T-cell (primary cell): ENCODE measurements at places on chromosomes 2 and 18.

DNA sequence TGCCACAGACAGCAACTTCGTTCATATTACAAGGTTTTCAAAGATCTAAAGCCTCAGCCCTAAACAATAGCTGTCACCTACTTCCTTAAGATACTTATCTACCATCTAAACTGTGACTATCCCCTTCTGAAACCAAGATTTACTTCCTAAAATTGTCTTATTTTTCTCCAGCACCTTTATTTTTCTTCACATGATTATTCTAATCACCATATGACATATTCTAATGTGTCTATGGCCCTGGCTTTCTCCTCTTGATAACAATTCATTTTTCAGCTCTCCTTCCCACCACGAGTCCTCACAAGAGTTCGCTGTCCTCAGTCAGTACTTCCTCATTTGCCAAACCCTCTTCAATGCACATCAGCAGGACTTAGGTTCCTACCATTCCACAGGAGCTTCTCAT is 53.9 kb downstream of the RTTN start:
- no peak for DNase-seq

GRCh38 chr2:239935789-239936758 is 89.1 kb downstream of the NDUFA10 start:
- DNase-seq = no peak

- DNase-seq = no peak
Measured at GRCh38 chr2:34372967-34373366, 773.9 kb upstream of the FAM98A start.

- no peak for DNase-seq
Measured at GRCh38 chr2:20157193-20157891, 67.6 kb downstream of the SDC1 start.

DNA sequence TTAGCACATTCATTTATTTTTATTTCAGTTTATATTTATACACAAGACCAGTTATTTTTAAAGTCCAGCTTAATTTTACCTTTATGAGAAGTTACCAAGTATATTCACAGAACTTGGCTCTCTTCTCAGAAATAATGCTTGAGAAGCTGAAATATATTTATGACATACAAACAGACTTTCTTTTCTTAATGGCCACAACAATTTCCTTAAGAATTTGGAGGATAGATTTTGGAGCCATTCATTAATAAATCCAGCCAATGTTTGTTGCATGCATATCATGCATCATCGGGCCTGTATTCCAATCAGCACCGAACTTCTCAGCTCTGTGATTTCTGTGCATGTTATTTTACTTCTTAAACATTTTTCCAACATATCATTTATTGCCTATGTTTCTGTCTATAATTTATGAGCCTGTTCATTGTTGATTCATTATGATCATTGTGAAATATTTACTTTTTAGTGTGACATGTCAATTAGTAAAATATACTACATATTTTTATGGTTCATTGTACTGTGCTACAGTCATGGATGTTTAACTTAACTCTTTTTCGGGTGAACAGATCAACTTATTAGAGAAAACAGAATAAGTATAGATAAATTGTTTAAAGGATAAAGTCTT is 3.5 kb downstream of the GULP1 start:
- no peak for DNase-seq

GRCh38 chr2:70247364-70248180 is 856 bp downstream of the TIA1 start:
- no peak for DNase-seq

DNA sequence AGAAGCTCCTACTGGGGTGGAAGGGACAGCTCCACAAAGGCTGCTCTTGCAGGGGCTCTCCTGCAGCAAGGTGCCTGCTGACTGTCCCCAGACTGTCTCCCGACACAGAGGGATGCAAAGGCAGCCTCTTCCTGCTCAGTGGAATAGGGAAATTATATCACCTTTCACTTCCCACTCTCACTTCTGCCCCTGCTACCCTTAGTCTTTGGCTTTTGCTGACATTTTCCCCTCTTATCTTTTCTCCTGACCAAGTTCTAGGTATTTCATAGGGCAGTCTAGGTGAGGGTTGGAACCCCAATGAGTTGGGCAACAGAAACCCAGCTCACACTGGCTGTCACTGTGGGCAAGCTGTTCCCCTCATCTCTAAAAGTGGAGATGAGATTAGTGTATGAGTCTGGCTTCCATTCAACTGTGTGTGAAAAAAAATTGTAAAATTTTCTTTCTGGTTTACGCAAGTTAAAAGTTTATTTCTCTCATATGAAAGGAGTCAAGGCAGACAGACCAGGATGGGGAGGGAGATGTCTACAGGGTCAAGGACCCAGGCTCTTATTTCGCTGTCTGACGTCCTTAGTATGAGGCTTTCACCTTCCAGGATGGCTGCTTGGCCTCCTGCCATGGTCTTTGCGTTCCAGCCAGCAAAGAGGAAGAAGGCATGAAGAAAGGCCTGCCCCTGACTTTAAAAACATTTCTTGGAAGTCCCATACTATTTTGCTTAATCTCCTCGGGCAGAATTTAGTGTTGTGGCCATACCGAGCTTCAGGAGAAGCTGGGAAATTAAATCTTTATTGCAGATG is 7.5 kb upstream of the MOCOS start:
- DNase-seq = no peak

DNA sequence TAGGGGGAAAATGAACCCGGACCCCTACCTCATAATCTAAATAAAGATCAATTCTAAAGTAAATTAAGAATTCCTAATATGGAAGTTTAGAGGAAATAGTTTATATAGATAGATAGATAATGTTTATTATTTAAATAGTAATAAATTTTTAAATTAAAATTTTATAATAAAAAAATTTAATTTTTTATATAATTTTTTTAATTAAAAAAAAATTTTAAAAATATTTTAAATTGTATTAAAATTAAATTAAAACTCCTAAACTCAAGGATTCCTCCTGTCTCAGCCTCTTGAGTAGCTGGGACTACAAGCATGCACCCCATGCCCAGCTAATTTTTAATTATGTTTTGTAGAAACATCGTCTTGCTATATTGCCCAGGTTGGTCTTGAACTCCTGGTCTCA is 186.9 kb upstream of the VRK2 start:
- no peak for DNase-seq

DNA sequence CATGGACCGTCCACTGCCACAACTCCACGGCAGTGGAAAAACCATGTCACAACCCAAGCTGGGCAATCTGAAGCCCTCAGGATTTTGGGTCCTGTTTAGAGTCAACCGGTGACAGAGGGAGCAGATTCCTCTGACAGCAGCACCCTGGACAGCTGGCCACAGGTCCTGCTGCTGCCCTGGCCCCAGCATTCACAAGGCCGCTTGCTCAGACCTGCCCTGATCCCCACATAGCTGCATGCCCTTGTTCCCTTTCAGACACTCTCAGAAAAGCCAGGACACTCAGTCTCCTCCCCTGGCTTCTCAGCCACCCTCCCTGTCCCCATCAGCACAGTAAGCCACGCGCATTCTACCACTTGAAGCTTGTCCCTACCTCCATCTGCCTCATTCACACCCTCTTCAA is 1.6 kb downstream of the COPS9 start:
- no peak for DNase-seq

- DNase-seq = no peak
Measured at GRCh38 chr18:50649821-50650220, 89.9 kb downstream of the MAPK4 start.

- DNase-seq = no peak
Measured at GRCh38 chr2:204343685-204344084, 201.6 kb upstream of the PARD3B start.

GRCh38 chr2:73092146-73092783 is 20.5 kb downstream of the RAB11FIP5 start:
- no peak for DNase-seq

DNA sequence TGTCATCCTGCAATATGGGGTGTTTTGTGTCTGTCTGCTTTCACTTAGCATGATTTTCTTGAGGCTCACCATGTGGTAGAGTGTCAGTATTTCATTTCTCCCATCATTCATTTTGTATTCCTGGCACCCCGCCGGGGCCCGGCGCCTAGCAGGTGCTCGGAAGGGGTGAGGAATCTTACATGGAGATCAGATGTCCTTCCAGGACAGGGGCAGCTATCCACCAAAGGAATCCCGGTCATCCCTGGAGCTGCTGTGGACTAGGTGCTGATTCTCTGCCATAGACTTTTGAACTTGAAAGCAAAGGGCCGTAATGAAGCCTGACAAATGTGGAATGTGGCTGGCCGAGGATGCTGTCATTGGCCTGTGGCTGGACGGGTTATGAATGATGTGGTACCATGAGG is 2.4 kb downstream of the PRELID3A start:
- DNase-seq = no peak

GRCh38 chr2:172193331-172194089 is 90.8 kb upstream of the DLX2 start:
- no peak for DNase-seq

DNA sequence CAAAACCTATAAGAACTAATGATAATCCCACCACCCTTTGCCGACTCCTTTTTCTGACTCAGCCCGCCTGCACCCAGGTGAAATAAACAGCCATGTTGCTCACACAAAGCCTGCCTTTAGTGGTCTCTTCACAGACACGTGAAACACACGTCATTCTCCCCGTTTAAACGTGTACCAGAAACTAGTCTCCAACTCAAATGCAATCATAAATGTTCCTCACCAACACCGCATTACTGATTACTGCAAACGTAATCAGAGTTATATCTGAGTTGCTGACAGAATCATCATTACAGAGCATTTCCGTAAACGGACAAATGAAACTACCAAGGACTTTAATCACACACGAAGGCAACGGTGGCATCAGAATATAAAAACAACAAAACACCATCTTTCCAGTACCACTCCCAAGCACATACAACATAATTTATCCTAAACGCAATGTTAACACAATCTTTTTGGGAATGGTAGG is 1.9 kb downstream of the CLK1 start:
- DNase-seq = peak; percentile 70

DNA sequence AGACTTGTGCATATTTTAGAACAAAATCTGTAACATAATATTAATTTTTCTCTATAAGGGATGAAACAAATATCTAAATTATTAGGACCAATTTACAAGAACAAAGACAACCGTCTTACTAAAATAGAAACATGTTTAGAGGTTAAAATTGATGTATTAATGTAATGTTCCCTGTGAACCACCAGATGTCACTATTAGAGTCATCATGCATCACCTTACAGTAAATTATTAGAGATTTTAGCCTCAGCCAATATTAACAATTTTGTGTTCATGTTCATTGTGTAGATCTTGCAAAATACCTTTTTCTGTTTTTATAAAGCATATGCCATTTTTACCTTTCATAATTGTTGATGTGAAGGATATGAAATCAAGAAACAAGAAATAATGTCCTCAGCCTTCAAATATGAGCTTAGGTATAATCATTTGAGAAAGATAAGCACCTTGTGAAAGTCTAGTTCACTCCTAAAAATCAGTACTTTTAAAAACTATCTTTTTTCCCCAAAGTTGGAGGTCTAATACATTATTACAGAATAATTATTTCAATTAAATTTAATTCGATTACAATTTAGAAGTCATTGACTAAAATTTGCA is 344.3 kb upstream of the KCNH7 start:
- DNase-seq = no peak

DNA sequence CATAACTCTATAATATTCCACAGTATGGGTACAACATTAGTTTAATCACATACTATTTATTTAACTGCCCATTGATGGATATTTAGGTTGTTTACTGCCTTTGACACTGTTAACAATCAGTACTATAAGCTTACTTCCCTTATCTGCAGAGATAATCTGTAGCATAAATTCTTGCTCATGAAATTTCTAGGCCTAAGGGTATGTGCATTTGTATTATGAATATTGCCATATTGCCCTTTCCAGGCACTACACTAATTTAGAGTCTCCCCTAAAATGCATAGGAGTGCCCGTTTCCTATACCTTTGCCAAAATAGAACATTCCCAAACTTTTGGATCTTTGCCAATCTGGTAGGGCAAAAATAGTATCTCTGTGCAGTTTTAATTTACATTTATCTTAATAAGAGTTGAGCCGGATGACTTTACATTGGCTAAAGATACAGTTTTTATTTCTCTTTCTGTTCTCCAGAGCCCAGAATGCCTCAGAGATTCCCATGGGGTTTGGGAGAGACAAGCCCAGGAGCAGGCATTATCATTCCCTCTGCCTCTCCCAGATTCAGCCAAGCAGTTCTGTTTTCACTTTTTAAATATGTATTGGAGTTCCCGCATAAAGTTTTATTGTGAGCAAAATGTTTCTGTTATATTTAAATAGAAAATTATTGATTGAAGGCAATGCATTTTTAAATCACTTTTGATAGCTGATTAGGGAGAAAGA is 102.8 kb downstream of the CAPN13 start:
- no peak for DNase-seq

DNA sequence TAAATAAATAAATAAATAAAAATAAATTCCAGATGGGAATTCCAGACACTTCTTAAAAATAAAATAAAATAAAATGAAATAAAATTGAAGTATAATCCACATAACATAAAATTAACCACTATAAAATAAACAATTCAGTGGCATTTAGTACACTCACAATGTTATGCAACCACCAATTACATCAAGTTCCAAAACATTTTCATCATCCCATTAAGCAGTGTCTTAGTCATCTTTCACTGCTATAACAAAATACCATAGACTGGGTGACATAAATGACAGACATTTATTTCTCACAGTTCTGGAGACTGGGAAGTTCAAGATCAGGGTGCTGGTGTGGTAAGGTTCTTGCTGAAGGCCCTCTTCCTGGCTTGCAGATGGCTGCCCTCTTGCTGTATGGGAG is 22.6 kb upstream of the PROKR1 start:
- no peak for DNase-seq

GRCh38 chr2:128475427-128476211 is 157.0 kb upstream of the HS6ST1 start:
- DNase-seq = no peak

- no peak for DNase-seq
Measured at GRCh38 chr18:4631239-4631638, 176.1 kb upstream of the DLGAP1 start.

- DNase-seq = no peak
Measured at GRCh38 chr2:36058953-36059352, 296.6 kb upstream of the CRIM1 start.

DNA sequence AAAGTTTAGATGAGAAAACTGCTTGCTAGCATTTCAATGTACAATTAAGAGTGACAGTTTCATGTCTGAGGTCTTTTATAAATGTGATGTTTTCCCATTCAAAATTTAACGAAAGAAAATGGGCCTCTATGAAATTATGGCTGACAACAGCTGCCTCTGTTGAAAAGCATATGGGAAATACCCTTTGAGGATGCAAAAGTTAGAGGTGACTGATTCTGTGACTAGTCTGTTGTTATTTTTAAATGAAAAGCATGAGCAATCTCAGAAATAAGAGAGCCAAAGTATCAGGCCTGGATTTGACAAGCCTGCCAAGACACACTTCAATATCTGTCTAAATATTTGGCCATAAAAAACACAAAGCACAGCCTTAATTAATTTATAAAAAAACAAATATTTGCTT is 580.8 kb downstream of the ERBB4 start:
- no peak for DNase-seq

- DNase-seq = no peak
Measured at GRCh38 chr2:127715778-127716449, 14.6 kb downstream of the SFT2D3 start.
